ENCODE measurements at places on chromosomes 13 and 19.

DNA sequence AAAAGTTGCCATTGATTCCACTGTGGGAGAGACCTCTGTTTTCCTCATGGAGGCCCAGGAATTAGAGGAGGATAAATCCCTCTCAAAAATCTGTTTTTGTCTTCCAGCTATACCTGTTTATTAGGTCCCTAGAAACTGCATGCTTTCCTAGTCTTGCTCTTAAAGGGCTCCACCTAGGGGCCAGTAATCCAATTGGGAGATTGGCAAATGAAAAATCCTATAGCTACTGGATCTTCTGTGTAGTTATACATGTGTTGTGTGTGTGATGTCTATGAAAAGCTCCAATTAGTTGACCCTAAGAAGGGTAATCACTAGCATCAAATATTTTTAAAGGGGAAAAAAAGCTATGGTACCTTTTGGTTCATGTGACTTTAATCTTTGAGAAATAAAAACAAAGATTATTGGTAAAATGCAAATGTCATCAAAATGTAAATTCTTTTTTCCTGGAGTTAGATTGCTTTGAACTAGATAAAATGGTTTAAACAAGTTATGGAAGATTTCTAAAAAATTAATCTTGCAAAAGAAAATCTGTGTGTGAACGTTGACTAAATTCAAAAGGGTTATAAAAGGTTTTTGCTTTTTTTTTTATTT lies 63.4 kb upstream of the C1QTNF9B start:
- DNase-seq = no peak

- no peak for DNase-seq
Observed at GRCh38 chr13:50713523-50714248, 129.8 kb downstream of the DLEU7 start.

DNA sequence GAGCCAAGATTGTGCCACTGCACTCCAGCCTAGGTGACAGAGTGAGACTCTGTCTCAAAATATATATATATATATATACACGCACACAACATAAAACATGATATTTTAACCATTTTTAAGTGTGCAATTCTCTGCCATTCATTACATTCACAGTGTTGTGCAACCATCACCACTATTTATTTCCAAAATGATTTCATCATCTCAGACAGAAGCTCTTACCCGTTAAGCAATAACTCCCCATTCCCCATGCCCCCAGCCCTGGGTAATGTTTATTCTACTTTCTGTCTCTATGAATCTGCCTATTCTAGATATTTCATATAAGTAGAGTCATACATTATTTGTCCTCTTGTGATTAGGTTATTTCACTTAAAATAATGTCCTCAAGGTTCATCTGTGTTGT lies 20.3 kb downstream of the WDR88 start:
- no peak for DNase-seq

GRCh38 chr19:17570791-17571190 lies 15.3 kb downstream of the COLGALT1 start:
- no peak for DNase-seq

GRCh38 chr13:98822225-98822606 lies 69.7 kb upstream of the SLC15A1 start:
- no peak for DNase-seq

- DNase-seq = no peak
Observed at GRCh38 chr19:2887391-2887914, 13.3 kb upstream of the ZNF57 start.

DNA sequence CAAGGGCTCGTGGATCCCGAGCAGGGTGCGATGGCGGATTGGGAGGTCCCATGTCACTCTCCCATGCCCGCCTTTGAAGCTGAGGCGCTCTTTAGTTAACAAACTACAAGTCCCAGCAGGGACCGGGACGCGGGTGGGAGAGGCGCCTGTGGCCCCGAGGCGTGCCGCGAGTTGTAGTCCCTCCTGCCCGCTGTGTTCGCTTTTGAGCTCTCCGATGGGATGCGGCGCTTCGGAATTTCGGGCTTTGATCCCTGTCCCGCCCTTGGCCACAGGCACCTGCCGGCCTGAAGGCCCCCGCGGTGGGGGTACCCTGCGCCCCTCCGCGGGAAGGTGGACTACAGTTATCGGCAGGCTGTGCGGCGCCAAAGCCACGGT lies 11.0 kb downstream of the CYTH2 start:
- DNase-seq = no peak

- DNase-seq = no peak
Observed at GRCh38 chr19:57047743-57048142, 72.0 kb upstream of the USP29 start.

DNA sequence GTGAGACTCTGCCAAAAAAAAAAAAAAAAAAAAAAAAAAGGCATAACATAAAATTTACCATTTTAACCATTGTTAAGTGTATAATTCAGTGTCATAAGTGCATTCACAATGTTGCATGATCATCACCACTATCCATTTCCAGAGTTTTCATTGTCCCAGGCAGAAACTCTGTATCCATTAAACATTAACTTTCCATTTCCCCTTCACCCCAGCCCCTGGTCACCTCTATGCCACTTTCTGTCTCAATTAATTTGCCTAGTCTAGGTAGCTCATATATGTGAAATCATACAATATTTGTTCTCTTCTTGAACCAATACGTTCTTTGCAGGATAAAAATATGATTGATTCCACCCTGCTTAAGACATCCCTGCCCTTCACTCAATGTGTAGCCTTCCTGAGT lies 31.0 kb upstream of the VWA8 start:
- DNase-seq = no peak

- DNase-seq = no peak
Observed at GRCh38 chr19:1471010-1471514, 8.0 kb downstream of the C19orf25 start.

GRCh38 chr19:11013771-11014170 lies 52.9 kb downstream of the SMARCA4 start:
- DNase-seq = no peak

DNA sequence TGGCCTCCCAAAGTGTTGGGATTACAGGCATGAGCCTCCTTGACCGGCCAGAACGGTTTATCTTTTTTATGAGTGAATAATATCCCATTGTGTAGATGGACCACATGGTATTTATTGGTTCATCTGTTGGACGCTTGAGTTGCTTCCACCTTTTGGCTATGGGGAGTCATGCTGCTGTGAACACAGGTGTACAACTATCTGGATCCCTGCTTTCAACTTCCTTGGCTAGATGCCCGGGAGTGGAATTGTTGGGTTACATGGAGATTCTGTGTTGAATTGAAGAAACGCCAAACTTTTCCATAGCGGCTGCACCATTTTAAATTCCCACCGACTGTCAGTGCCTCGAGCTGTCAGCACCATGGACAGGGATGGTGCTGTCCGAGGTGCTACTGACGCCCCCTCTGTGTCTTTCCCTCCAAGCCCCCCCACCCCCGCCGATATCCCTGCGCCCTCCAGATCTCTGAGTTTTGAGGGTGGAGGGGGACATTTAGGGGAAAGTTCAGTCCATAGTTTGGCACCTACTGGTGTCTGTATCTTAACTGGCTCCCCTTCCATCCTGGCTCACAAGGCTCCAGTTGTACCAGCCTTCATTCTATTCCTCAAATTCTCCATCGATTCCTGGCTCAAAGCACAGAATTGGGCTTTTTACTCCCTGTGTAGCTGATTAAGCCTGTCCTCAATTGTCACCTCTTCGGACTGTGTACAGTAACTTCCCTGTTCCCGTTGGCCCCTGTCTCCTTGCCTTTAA lies 27.3 kb downstream of the PNPLA6 start:
- DNase-seq = no peak

DNA sequence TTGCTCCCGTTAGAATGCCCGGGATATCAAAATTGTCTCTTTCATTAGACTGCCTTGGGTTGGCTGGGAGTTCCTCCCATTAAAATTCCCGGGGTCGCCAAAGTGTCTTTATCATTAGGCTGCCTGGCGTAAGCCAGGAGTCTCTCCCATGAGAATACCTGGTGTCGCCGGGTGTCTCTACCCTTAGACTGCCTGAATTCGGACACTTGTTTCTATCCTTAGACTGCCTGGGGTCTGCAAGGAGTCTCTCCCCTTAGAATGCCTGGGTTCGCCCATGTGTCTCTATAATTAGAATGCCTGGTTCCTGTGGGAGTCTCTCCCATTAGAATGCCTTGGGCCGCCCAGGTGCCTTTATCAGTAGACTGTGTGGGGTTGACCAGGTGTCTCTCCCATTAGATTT lies 1538.2 kb downstream of the UQCRFS1 start:
- DNase-seq = no peak

GRCh38 chr13:97256343-97256783 lies 34.2 kb downstream of the MBNL2 start:
- no peak for DNase-seq

- DNase-seq = no peak
Observed at GRCh38 chr19:16417660-16418596, 53.8 kb downstream of the EPS15L1 start.

DNA sequence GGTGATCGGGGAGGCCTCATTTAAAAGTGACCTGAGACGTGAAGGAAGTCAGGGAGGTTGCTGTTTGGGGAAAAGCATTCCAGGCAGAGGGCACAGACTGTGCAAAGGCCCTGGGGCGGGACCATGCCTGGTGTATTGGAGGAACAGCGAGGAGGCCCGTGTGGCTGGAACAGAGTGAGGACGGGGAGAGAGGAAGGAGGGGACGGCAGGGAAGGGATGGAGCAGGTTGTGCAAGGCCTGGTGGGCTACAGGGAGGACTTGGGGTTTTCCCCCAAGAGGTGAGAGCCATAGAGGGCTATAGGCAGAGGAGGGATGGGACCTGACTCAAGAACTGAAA lies 17.2 kb downstream of the PTPRS start:
- DNase-seq = no peak

GRCh38 chr19:24046550-24046949 lies 40.4 kb upstream of the ZNF254 start:
- no peak for DNase-seq

GRCh38 chr13:41674246-41674645 lies 216.9 kb downstream of the RGCC start:
- no peak for DNase-seq

DNA sequence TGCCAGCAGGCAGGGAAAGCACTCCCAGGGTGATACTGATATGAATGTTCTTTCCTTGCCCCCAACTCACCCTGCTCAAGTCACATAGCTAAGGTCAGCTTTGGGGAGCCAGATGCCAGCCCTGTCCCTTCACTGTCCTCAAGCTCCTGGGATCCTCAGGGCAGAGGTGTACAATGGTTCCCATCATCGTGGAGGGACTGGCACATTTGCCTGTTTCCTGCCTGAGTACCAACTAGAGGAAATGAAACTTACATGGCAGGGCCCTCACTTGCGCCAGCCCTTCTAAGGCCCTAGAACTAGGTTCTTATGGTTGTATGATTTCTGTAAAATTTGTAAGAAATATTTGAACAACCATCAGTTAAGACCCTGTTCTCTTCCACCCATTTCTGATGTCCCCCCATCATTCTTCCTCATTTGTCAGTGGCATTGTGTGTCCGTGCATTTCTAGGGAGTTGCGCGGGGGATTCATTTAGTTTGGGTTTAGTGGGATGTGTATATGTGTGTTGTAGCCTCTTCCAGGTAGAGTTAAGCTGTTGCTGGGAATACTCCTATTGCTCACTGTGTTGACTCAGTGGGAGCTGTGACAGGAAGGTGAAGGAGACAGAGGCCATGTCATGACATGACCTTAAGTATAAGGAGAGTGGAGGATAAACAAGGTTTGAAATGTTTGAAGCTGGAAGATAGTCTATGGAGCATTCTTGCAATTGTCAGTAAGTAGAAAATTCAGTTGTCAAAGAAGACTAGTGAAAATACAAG lies 41.3 kb upstream of the RCBTB2 start:
- no peak for DNase-seq

DNA sequence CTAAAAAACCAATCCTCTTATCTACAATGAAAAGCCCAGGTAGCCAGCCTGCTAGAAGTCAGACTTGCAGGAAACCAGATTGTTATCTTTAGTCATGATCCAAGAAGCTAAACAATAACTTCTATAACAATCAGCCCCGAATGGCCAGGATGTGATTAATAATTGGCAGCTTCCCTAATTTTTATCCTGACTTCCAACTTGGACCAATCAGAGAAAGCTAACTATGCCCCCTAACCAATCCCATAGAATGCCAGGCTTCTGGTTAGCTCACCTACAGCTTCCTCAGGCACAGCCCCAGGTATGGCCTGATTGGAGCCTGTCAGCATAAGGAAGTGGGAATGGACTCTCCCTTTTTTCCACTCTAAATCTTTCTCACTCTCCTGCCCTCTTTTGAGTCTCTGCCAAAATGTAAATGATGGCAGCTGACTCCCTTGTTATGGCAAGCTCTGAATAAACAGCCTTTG lies 394.9 kb downstream of the DLEU7 start:
- no peak for DNase-seq

- no peak for DNase-seq
Observed at GRCh38 chr19:41175801-41176777, 16.9 kb upstream of the CYP2S1 start.

- DNase-seq = no peak
Observed at GRCh38 chr19:7145494-7145893, 76.0 kb downstream of the ZNF557 start.

GRCh38 chr13:98448642-98448928 lies 128.3 kb downstream of the STK24 start:
- DNase-seq = no peak

DNA sequence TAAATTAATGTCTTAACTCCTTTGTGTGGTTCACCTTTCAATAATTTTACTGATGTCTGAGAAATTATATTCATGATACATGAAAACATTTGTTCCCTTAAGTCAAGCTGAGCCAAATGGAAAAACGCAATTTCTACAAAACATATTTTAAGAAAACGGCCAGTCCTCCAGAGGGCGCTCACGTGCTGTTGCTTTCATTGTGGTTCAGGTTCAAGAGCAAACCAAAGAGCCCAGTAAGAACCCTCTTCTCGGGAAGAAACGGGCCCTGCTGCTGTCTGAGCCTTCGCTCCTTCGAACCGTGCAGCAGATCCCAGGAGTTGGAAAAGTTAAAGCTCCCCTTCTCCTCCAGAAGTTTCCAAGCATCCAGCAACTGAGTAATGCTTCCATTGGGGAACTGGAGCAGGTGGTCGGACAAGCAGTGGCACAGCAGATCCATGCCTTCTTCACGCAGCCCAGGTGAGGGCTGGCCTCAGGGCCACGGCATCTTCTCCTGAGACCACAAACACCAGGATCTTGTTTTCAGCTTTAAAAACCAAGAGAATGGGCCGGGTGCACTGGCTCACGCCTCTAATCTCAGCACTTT lies 4.3 kb downstream of the FAAP24 start:
- no peak for DNase-seq
